CD4-positive, alpha-beta T cell treated with Interleukin-10 for 1 hour (primary cell): ENCODE measurements at places on chromosomes 11 and 22.

DNA sequence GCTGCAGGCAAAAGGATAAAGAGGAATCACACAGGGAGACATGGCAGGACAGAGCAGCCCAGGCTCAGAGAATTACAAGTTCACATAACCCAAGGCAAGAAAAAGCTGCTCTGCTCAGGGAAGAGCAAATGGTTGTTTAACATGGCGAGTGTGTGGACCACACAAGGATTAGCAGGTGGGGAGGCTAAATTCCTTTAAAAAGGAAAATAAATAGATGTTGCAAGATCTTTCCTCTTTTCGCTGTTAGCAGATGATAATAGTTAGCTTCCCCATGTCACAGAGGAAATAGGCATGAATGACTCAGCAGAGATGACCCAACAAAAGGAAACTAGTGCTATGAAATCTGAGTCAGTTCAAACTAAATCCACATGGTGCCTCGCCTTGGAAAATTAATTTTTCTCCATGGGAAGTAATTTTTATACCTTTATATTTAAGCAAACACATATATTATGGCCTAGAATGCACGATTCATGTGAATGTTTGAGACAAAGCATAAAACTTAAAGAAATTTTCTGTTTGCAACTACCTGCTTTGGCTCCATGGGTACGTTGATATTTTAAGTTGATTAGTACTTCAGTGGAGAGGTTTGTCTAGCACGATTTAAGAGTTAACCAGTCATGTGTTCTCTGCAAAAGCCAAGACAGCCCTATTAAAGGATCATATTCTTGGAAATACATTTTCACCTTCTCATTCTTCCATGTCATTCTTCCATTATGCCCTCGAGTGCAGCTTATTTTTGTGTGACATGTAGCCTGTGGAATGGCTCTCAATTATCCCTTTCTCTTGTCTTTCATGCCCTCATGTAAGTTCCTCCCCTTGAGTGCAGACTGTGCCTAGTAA, 38.5 kb upstream of the FJX1 start:
- DNase-seq = no peak

- DNase-seq = no peak
These were observed 7.4 kb downstream of the CPT1B start for GRCh38 chr22:50570861-50571260.

DNA sequence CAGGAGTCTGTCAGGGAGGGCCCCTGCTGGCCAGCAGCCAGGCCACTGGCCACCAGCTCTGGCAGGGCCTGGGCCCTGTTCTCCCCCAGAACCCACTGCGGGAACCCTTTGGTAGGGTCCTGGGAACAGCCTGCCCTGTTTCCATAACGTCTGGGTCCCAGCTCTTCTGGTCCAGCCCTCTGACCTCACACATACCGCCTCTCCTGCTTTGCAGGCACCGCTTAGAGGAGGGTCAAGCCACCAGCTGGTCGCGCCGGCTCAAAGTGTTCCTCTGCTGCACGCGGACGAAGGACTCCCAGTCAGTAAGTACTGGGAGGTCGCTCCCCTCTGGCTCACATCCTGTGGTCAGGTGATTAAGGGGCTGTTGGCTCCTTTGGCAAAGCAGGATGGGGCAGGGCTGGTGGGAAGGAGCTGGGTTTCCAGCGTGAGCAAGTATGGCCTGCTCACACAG, 26.6 kb upstream of the MYRF start:
- DNase-seq = no peak

DNA sequence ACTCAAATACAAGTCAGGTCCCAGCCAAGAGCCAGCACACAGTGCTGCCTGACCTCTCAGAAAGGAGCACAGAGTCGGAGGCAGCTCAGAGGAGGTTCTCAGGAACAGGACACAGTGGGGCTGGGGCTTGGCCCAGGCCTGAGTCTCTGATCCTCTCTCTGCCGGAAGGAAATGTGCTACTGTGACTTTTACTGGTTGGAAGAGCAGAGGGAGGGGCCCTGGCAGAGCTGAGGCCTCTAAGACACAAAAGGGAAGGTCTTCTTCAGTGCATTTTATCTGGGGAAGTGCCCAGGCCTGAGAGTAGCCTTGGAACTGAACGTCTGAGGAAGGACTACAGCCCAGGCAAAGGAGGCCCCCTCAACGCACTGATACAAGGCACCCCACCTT, 16.2 kb upstream of the CASTOR1 start:
- peak; percentile 69 for DNase-seq

DNA sequence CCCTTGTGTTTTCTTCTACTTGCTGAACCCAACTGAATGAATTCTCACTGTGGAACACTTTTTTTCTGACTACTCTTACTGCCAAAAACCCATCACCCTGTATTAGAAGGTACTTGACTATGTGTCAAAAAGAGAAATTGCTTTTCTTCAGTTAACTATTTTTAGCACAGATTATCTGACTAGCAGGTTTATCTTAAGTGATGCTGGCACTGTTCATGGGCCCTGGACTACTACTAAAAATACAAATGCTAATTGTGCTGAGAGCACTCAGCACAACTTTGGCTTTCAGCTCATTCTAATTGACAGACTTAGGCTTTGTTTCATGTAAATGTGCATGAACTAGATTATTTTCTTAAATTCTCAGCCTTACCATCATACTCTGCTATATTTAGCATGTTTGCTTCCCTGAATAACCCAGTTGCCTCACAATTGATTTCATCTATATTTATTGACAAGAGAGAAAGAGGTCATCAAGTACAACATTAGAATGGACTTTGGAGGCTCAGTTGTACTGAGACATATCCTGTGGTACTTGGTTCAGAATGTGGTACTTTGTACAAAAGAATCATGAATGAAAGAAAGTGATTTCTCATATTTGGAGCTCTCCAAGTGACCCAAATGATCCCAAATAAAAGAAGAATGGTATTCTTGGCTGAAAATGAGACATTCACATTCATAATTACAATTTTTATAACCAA, 478.3 kb downstream of the KCNA4 start:
- no peak for DNase-seq

- DNase-seq = no peak
These were observed 2.0 kb downstream of the GNAZ start for GRCh38 chr22:23072077-23072910.

DNA sequence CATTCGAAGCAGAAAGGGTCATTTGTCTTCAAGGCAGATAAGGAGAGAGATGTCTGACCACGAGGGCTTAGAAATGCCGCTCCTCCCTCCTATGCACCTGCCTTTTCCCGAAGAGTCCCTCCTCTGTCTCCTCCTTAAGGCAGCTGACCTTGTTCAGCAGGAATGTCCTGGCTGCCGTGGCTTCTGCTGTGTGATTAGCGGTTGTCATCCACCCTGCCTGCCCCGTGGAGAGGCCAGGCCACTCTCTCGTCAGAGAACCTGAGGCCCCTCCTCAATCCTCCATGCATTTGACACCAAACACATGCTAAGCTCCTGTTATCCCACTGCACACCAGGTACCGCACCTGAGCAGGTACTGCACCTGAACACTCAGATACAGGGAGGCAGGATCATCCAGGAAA, 834.6 kb downstream of the TBC1D22A start:
- no peak for DNase-seq

GRCh38 chr22:26713823-26714449, 56.5 kb downstream of the MIAT start:
- DNase-seq = no peak

DNA sequence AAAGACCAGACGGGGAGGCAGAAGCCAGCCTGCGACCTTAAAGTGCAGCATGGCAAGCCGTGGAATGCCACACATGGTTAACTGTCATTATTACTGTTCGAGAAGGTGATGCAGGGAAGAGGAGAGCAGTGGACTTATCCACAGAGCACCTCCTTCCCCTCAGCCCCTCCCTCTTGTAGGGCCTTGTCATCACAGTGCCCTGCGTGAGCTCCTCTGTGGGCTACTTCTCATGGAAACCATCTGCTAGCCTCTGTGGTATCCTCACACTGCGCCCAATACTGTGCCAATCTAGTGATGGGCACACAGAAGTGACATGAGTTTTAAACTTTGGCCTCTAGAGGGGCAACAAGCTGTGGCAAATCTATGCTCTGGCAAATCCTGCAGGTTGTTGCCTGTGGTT, 18.2 kb upstream of the CCDC134 start:
- peak; percentile 51 for DNase-seq

- no peak for DNase-seq
These were observed 3.5 kb downstream of the FZD4 start for GRCh38 chr11:86951706-86952105.
